ENCODE measurements at places on chromosomes 13 and 19. TPM values are rescaled to one million over a fixed set of nuclear protein-coding genes. Genes with fewer than 3 reads are reported as not detected.

DNA sequence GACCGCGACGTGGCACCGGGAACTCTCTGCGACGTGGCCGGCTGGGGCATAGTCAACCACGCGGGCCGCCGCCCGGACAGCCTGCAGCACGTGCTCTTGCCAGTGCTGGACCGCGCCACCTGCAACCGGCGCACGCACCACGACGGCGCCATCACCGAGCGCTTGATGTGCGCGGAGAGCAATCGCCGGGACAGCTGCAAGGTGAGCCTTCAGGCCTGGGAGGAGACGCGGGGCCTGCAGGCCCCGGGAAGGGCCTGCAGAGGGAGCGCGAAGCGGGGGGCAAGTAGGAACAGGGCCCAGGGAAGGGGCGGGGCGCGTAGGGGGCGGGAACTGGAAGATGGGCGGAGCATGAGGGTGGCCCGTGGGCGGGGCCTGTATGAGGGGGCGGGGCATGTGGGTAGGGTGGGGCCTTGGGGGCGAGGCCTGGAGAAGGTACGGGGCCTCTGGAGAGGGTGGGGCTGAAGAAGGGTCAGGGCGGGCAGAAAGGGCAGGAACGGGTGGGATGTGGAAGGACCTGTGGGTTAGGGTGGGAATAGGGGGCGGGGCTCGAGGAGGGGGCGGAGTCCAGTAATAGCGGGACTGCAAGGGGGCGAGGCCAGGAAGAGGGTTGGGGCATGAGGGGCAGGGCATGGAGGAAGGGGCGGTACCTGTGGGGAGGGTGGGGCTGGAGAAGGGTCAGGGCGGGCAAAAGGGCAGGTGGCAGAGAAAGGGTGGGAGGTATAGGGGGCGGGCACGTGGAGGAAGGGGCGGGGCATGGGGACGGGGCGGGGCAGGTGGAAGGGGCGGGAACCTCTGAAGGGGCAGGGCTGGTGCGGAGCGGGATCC, 2.5 kb downstream of the CFD start:
- DNase-seq: no peak

GRCh38 chr19:46670813-46671212, 9.8 kb upstream of the DACT3 start:
- no peak for DNase-seq

GRCh38 chr13:73171271-73171682, 112.5 kb downstream of the KLF5 start:
- no peak for DNase-seq

Gene ZNF441
- 10.2 TPM for total RNA-seq

GRCh38 chr19:11361037-11361770, 6.0 kb downstream of the PLPPR2 start:
- DNase-seq: no peak

Gene TUBB4A
- total RNA-seq: not detected

GRCh38 chr13:112772929-112773328, 83.1 kb downstream of the ATP11A start:
- DNase-seq: no peak

- peak; percentile 34 for DNase-seq
Observed at GRCh38 chr13:111893607-111894443, 173.1 kb upstream of the SOX1 start.

Gene ZFP36
- total RNA-seq: 143 TPM

Gene ZNF737
- total RNA-seq: 64.1 TPM

DNA sequence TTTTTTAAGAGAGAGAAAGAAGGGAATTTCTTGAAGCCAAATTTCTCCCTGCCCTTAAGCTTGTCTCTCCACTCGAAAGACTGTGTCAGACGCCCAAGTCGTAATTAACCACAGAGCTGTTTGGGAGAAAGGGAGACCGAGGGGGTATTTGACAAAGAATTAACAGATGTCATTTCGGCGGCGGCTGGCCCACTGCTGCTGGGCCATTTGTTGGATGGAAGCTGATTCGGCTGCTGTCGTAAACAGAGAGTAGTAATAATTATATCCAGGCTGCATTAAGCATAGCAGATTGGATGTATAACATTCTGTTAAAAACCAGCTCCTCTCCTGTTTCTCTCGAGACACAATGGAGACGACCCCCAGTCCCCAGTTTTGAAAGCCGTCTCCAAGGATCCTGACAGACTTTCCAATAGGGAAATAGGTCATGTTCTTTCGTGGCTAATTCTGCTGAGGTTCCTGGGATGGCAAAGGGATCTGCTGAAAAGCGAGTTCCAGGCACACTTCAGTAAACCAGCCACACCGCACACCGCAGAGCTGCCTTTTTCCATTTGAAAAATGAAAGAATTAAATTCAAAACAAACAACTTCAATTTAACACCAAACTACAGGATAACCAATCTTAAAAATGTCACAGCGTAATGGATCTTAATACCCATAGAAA, 71.5 kb downstream of the KCTD15 start:
- no peak for DNase-seq

DNA sequence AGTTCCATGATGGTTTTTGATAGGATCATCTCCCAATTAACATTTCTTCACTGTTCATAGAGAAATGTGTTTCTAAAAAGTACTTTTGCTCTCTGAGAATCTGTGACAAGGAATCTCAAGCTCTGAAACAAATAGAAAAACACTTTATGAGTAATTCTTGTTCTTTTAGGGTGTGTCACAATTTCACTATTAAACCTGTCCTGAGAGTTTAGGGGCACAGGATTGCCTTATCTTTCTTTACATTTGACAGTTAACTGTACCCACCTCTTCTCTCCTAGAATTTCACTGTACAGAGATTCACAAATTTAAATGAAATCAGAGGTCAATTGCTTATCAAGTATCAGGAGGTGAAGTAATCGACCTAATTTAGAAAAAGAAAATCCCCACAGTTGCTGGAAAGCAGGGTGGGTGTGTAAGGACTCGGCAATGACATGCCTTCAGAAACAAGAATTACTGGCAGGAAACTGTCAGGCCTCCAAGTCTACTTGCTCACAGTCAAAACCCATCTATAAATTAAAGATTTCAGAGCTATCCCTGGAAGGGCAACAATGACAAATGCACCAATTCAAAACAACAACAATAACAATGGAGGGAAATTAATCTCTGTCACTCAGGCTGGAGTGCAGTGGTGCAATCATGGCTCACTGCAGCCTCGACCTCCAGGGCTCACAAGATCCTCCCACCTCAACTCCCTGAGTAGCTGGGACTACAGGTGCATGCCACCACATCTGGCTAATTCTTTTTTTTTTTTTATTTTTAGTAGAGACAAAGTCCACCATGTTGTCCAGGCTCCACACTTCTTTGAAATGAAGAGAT, 250.2 kb downstream of the ABCC4 start:
- no peak for DNase-seq

GRCh38 chr13:28622286-28622685, 36.6 kb upstream of the POMP start:
- DNase-seq: no peak

DNA sequence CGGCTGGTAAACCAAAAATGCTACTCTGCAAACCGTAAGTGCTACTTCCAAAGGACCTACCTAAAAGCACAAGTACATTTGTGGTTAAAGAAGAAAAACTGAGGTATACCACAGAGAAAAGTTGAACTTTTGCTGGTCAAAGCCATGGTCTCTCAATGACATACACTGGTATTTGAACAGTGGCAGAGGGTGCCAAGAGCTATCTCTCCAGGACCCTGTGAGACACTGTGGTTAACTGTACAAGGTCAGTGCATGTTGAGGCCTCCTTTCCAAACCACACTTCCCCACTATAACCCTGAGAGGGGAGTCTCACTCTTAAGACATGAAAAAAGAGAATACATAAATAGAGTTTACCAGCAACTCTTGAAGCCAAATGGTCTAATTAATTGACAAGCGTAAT, 49.5 kb downstream of the COL4A1 start:
- DNase-seq: no peak

Gene MUC16
- 16.2 TPM for total RNA-seq

- DNase-seq: no peak
Observed at GRCh38 chr13:111967572-111968201, 99.3 kb upstream of the SOX1 start.

Gene CFAP97D2
- total RNA-seq: not detected

Gene SPHK2
- total RNA-seq: 10.5 TPM

- no peak for DNase-seq
Observed at GRCh38 chr13:97974773-97975172, 21.3 kb downstream of the IPO5 start.

- no peak for DNase-seq
Observed at GRCh38 chr19:47284324-47284899, 9.7 kb downstream of the INAFM1 start.

DNA sequence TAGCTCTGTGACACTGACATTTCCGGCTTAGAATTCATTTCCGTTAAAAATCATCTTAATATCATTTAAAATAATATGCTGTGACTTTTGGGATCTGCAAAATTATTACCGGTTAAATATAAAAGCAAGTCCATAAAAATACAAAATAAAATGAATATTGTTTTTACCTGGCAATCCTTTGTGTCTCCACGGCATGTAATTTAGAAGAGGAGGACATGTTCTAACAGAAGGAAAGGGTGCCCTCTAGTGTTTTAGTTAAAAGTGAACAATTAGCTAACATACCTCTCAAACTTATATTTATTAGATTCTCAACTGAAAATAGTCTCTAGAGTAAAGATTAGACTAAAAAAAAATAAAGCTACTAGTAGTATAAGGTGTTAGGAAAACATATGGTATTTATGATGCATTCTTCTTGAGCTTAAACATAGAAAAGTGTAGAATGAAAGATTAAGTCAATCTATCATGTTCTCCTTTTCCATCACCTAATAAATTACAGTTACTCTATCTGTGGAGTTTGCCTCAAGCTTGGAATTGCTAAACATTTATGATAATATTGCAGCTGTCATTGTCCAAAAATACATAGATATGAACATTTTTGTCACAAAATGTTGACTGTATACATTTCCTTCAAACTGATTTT, 676.7 kb upstream of the SPRY2 start:
- no peak for DNase-seq

Gene NOTCH3
- 36.4 TPM for total RNA-seq

- DNase-seq: no peak
Observed at GRCh38 chr13:30030141-30030750, 179.8 kb upstream of the UBL3 start.

- no peak for DNase-seq
Observed at GRCh38 chr19:55563261-55563690, 17.4 kb downstream of the ZNF579 start.

Gene HIPK4
- total RNA-seq: 0.16 TPM

Gene MYO16
- 0.48 TPM for total RNA-seq

DNA sequence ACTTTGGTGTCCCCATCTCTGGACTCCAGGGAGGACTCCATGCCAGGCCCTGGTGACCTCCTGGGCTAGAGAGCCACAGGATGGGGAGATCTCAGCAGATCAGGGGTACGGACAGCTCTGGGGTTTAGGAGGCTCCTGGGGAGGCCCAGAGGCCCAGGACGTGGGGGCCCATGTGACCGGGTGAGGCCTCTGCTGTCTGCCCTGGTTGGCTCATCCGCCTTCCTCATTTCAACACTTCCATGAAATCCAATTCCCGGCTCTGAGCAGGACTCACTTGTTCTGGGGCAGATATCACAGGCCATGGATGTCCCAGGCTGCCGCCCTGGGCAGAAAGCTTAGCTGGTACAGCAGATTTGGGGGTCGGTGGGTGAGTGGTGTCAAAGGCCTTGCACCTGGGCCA, 1.1 kb upstream of the PRAM1 start:
- no peak for DNase-seq

GRCh38 chr19:51644636-51645271, 1.9 kb downstream of the SIGLEC14 start:
- no peak for DNase-seq

- no peak for DNase-seq
Observed at GRCh38 chr13:44359983-44360375, 13.6 kb upstream of the SERP2 start.

GRCh38 chr19:38079926-38080380, 144.1 kb downstream of the DPF1 start:
- DNase-seq: no peak

DNA sequence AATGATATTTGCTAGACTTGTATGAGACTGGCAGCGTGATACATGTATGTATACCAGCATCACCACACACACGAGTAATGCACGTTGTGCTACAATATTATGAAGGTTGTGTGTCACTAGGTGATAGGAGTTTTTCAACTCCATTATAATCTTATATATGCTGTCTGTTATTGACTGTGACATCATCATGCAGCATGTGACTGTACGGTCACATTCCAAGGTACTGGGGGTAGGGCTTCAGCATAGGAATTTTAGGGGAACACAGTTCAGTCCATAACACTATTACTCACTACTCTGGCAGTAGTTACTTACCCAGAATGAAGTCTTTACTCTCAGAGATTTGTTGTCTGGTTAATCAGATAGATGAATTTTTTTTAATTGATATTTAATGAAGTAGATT, 91.1 kb downstream of the CDK8 start:
- no peak for DNase-seq

GRCh38 chr13:93345770-93346169, 119.2 kb downstream of the GPC6 start:
- DNase-seq: no peak

DNA sequence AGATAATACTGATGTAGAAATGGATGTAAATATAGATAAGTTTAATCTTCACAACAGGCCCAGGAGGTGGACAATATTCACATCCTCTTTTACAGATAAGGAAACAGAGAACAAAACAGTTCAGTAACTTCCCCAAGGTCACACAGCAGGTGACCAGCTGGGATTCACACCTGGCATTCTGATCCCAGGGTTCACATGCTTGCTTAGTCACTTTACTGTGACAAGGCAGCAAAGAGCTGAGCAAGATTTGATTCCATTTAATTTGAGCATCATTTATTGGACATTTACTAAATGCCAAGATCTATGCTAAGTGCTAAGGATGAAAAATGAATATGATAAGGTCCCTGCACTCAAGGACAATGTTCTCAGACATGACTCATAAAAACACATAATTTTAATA, 94.1 kb upstream of the STARD13 start:
- no peak for DNase-seq

Gene PRODH2
- not detected for total RNA-seq

Gene UBL3
- 36.6 TPM for total RNA-seq

DNA sequence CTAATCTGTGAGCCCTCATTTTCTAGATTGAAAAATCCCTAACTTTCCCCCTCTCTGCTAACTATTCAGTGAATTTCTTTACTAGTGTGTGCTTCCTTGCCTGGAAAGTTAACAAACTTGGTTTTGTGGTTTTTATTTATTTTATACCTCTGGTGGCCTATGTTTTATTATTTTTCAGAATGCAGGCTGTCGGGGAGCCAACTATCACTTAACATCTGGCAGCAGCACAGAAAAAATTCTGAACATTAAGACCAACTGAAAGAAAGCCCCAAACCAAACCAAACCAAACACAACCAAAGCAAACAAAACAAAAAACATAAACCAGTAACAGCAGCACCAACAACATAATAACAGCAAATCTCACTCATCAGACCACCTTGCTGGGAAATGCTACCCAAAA, 109.0 kb upstream of the KL start:
- no peak for DNase-seq

DNA sequence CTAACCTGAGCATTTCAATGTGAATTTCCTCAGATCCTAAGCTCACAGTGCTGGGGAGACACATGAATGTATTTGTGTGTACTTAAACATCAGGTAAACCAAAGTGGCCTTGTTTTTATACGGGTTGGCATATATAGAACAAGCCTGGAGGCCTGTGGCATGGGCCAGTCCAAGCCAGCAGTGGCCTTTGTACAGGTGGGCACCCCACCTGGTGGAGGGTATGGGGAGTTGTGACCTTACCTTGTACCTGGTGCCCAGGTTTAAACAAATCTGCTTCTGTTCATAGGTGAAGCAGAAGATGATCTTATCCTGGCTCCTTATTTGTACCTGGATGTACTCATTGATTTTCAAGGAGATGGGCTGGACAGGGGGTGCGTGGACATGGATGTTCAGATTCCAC, 71.0 kb downstream of the ERICH6B start:
- DNase-seq: no peak

Gene ZNF677
- 11.1 TPM for total RNA-seq

Data from breast epithelium (tissue), 4 donors.